Endothelial cell of umbilical vein (primary cell): ENCODE measurements at places on chromosomes 2 and 18. TPM values are rescaled to one million over a fixed set of nuclear protein-coding genes. Genes with fewer than 3 reads are reported as not detected.

The SLC5A7 gene
- not detected in 2 replicates for polyA plus RNA-seq

The ADGRF3 gene
- polyA plus RNA-seq, result 0.21 and 0.30 TPM in 2 replicates

The RSAD2 gene
- 0.03 and 0.18 TPM in 2 replicates for polyA plus RNA-seq

The DSEL gene
- polyA plus RNA-seq, result 2.0 TPM in 2 replicates

The PRSS56 gene
- polyA plus RNA-seq, result not detected in 2 replicates

The FBXO36 gene
- polyA plus RNA-seq, result 0.92 and 1.2 TPM in 2 replicates

The GCFC2 gene
- polyA plus RNA-seq, result 5.7 and 6.2 TPM in 2 replicates

- DNase-seq, result no peak
Measured at GRCh38 chr2:60391649-60392375, 161.6 kb downstream of the BCL11A start.

DNA sequence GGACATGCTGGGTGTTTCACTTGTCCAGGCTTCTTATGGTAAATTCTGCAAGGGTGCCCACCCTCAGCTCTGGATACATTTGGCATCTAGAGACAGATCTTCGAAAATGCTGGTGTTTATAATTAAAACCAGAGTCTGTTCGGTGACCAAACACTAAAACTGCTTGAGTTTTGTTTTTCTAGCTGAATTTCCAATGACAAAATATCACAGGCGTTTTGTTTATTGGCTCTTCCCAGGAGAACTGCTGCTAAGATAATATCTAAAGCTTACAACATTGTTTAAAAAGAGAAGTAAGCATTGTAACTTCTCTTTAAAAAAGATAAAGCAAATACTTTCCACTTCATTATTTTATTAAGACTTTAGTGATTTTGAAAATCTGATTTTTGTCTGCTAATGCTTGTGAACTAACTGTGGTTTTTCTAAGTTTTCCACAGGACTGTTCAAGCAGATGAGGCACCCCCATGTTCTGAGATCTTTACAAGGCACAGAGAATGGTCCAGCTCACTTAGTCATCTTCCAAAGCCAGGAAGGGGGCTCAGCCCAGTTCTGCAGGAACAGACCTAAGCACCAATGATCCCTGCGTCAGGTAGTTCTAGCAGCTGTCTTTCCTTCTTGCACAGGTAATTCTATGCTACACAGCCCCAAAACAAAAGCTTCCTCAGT lies 94.8 kb upstream of the LTBP1 start:
- no peak for DNase-seq

DNA sequence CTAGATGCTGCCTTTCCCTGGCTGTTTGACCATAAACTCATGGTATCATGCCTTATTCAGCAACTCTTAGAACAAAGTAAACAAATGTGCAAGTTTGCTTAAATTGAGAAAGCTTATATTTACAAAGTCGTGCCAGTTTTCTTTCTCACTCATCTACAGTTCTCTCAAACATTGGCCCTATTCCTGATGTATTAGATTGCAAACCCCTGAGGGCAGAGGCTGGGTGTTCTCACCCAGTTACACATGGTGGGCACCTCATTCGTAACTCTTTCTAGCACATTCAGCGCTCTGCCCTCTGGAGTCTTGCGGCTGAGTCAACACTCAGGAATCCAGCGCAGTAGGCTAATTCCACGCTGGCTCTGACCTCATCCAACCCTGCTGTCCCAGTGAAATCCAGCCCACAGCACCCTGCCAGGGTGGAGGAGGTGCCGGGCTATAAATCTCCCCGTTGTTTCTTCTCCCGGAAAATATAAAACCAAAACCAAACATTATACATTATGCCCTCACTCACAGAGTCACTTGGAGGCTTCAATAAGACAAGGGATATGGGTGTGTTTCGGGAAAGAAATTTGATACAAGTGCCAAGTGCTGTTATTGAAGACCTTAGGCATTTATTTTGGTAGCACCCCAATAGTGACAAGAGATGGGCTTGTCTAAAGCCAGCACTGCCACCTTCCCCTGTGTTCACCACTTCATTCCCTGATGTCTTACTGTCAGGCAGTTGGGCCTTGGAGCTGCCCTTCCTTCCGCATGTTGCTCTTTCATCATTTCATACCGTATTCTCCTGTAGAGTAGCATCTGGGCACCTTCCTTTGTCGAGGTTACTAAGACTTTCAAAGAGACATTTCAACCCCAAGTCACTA lies 287.4 kb downstream of the PRKCE start:
- peak; percentile 86 for DNase-seq

DNA sequence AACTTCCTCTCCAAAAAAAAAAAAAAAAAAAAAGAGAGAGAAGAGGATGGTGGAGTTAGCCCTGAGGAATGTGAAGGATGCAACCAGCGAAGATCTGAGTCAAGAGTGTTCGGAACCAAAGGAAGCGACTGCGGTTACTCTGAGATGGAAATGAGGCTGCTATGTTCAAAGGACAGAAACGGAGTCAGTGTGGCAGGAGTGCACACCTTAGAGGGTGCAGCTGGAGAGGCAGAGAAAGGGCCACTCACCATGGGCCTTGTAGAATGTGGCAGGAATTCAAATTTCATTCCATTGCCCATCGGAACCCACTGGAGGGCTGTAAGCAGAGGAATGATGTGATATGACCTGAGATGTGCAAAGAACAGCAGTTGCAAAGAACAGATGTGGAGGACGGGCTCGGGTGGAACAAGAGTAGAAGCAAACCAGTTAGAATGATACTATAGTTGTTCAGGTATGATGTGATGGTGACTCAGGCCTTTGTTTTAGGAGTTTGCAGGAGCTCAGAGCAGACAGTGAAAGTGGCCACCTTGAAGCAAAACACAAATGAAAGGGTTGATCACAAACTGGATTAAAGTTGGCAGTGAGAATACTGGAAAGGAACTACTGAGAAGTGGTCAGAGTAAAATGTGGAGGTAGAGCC lies 22.6 kb downstream of the ITGA6 start:
- no peak for DNase-seq

DNA sequence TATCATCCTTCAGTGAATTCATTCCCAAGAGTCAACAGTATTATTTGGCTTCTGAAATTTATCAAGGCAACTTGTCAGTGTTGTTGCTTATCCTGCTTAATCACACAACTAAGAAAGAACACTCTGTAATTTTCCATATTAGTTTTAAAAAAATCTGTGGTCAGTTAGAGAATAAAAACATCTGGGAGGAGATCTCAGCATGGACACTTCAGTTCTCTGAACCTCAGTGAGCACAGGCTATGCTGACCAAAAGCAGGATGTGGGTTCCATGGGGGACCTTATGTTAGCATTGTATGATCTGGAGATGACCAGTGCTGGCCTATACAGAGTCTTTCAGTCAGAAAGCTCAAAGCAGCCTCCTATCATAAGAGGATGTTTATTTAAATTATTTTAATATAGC lies 79.1 kb upstream of the KLHL14 start:
- no peak for DNase-seq

DNA sequence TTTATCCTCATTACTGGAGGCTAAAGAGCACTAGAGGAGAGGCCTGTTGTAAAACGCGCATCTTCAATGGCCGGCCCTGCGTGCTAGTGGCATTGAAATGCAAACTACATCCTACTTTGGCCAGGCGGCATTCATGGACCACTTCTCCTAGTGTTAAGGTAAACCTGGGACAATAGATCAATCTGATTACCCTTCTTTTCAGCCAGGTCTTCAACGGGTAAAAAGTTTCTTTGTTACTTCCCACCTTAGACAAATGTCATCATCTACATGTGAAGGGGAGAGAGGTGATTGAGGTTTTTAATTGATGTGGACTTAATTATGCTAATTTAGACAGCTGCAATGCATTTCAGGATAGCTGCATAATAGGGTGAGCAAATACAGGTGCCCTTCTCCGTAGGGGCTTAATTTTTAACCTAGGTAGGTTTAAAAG lies 628.0 kb downstream of the ZEB2 start:
- DNase-seq, result no peak

- no peak for DNase-seq
Measured at GRCh38 chr2:105143467-105144151, 97.9 kb upstream of the GPR45 start.

GRCh38 chr18:44912740-44913478 lies 232.2 kb downstream of the SETBP1 start:
- DNase-seq, result no peak

GRCh38 chr2:158650646-158651357 lies 144.3 kb upstream of the DAPL1 start:
- DNase-seq, result no peak

- DNase-seq, result no peak
Measured at GRCh38 chr2:84197901-84198300, 261.2 kb downstream of the SUCLG1 start.

DNA sequence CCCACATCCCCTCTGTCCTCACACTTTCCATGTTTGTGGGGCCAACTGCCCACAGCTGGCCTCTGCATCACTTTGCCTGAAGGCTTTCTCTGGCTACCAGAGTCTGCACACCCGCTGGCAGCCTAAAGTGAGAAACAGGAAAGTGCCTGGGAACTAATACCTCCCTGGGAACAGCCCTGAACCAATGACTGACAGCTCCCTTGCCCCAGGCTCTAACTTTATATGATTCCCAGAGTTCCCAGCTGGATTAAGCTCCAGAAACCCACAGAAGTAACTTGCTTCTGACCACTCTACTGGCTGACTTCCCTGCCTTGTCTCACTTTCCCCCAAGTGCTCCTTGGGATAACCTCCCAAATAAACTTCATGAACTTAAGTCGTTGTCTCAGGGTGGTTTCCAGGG lies 159.6 kb upstream of the LMAN1 start:
- DNase-seq, result no peak

DNA sequence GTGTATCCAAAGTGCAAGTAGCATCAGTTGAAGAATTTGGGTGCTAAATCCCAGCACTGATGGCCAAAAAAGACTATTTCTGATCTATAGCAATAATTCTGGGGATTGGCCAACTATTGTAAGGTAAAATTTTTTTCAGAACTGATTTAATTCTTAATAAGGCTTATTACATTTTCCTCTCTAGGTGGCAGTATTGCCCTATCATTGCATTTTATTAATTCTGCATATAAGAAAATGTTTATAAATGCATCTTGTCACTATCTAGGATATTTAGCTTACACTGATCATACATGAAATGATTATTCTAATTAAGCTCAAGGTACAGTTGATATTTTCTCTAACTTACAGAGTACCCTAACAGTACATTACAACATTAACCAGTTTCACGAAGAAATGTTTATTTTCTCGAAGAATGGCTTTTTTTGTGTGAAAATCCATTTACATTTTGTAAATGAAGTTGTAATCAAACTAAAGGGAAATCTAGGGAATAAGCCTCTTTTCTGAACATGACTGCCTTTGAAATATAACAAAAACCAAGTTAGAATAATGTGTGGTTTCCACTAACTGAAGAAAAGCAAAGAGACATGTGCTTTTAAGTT lies 11.0 kb downstream of the TTN start:
- DNase-seq, result peak; percentile 71

DNA sequence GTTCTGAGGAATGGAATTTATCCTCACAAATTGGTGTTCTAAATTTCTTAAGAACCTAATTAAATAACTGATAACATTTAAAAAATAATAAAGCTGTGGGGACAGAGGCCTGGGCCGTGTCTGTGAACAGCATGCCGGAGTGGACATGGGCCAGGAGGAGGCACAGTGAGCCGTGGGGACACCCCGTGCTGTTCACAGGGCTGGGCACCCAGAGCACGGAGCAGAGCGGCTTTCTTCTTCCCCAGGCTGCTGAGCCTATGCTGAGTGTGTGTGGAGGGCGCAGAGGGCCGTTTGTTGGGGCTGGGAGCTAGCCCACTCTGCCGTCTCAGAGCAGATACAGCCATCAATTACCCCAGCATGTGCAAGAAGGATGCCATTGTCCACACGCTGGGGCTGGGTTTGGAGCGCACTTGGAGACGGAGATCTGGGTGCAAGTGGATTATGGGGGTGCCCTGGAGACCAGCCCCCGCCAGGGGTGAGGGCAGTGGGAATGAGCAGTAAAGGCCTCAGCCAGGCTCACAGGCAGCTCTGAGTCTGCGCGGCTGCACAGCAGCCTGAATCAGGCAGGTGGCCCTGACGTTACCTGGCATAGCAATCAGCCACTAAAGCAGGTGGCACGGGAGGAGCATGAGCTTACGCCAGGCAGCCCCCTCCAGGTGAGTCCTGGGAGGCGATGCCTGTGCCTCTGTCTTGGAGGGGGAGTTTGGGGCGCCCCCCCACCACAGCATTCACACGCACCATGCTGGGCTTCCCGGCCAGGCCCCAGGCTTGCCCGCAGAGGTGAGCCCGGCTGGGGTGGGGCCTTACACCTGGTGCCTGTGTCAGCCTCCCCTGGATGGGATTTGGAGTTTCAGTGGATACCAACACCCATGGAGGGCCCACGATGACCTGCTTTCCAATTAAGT lies 52.1 kb upstream of the SLC66A3 start:
- DNase-seq, result no peak

GRCh38 chr18:8453528-8453927 lies 155.7 kb upstream of the RAB12 start:
- no peak for DNase-seq

GRCh38 chr18:9839853-9840252 lies 45.9 kb upstream of the TXNDC2 start:
- DNase-seq, result no peak

GRCh38 chr2:20797096-20797495 lies 25.8 kb downstream of the LDAH start:
- no peak for DNase-seq

DNA sequence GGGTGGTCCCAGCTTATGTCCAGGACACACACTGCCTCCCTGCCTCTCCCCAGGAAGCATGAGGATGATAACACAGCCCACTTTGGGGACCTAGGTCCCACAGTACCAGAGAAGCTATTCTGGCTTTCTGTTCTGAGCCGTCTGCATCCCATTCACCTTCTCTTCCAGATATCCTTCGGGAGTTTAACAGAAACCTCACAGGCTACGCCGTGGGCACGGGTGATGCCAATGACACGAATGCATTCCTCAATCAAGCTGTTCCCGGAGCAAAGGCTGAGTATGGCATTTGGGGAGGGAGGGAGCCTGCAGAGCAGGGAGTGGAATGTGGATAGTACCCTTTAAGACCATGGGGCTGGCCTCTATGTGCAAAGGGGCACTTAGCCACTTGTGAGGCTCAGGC lies 102.6 kb downstream of the PLB1 start:
- no peak for DNase-seq

DNA sequence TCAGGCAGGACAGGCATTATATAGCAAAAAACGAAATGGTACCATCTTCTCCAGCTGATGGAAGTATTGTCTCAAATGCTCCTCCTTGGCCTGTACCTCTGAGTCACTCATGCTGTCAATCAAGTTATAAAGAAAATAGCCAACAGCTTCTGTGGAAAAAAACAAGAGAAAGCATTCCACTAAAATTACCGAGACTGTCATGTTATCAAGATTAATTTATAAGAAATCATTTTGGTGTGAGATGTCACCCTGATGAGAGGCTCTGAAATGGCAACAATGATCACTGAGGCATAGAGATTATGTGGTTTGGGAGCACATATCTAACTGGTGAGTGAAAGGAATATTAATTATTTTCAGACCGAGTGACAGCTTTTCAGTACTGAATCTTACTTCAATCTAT lies 47.4 kb downstream of the LRPPRC start:
- no peak for DNase-seq

DNA sequence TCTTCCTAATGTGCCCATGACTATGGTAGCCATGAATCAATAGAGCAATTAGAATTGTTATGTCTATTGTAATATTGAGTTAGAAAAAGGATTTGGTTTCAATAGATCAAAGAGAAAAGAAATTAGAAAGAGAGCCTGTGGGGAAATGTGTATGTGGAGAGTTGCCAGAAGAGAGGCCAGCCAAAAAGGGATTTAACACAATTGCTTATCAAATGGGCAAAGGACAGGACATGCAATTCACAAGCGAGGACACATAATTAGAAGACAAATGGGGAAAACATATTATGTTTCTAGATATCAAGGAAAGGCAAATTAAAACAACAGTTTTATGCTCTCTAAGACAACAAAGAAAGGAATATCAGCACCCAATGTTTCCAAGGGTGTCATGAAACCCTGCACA lies 403.2 kb upstream of the KLHL29 start:
- DNase-seq, result no peak
